ENCODE measurements at places on chromosomes 16 and 17.

DNA sequence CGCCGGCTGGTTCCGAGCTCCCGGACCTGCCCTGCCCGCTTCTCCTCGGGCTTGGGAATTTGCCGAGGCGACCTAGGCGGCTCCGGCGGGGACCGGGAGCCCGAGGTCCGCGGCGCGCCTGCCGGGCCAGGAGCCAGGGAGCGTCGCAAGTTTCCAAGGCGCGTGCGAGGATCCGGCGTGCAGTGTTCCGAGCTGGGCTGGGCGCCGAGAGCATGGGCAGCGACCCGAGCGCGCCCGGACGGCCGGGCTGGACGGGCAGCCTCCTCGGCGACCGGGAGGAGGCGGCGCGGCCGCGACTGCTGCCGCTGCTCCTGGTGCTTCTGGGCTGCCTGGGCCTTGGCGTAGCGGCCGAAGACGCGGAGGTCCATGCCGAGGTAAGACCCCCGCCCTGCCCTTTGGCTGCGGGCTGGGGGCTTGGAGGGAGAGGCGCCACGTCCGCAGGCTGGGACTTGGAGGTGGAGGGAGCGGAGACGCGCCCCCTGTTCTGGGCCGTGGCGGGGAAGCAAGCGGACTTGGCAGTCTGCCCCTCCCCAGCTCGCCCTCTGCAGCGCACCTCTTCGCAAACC, 668 bp downstream of the MMP15 start:
- no peak for DNase-seq

DNA sequence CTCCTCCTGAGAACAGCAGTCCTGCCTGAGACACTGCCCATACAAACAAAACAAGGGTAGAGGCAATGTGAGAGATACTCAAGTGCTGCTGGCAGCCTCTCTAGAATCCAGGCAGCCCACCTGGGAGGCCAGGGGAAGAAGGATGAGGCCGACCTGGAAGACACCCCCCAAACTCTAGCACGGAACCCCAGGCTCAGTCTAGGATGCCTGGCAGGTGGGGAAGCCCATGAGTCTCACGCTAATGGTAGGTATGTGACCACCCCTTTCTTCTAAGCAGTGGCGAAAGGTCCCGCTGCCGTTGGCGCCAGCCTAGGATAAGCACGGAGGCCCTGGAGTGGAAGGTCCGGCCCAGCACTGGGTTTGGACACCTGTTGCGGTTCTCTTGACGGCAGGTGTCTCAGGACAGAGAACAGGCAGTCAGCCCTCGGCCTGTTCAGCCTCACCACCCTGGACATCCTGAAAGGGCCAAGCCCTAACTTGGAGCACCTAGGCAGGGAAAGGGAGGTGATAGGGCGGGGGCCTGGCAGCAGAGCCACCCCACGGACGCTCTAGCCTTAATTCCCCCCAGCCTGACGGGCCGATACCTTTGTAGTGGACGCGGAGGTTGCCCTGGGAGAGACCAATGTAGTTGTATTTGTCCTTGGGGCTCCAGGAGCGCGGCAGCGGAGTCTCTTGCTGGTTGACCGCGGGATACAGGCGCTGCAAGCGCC, 487 bp downstream of the RANBP10 start:
- no peak for DNase-seq

- no peak for DNase-seq
These were observed 10.3 kb downstream of the SRRM2 start for GRCh38 chr16:2762711-2763110.

DNA sequence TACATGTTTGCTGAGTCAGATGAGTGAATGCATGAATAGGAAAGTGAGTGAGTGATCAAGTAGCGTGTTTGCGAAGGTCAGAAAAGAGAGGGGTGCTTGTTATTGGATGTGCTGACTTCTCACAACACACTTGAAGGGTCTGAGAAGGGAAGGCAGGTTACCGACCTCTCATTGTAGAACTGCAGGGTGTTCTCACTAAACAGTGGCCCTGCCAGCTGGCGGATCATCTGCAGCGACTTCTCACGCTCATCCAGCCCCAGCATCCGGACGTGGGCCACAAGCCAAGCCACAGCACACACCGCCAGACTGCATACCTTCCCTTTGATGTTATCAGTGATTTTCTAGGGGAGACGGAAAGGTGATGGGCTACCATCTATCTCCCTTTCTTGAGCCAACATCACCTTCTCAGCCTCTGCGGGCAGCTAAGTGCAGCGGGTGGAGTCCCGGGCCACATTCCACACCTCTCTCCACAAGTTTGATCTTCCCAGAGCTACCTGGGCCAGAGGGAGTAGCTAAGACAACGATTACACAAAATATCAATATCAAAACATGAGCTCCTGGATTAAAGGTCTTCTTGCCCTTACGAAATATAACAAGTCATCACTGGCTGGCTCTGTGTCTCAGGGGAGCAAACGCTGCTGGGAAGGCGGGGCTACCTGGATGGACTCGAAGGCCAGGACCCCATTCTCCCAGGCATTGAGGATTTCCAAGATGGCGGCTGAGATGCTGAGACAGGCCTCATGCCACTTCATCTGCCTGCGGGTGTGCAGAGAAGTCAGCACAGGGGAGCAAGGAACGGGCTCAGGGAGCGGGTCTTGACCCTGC, 11.0 kb downstream of the CSF3 start:
- peak; percentile 35 for DNase-seq

GRCh38 chr17:78935419-78936323, 10.5 kb upstream of the TIMP2 start:
- DNase-seq: no peak

DNA sequence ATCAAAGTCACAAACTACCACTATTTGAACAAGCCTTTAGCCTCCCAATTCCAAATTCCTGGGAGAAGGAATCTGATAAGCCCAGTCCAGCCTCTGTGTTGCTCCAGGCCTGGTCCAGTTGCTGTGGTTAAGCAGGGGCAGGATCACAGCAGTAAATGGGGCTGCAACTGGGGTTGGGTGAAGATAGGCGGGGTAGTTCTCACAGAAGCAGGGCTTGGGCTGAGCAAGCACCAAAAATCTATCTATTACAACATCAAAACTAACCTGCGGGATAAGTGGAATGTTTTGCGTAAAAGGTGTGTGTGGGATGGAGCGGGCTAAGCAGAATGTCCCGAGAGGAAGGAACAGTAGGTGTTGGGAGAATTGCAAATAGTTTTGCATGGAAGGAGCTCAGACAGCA, 23.0 kb upstream of the RNF135 start:
- DNase-seq: no peak

DNA sequence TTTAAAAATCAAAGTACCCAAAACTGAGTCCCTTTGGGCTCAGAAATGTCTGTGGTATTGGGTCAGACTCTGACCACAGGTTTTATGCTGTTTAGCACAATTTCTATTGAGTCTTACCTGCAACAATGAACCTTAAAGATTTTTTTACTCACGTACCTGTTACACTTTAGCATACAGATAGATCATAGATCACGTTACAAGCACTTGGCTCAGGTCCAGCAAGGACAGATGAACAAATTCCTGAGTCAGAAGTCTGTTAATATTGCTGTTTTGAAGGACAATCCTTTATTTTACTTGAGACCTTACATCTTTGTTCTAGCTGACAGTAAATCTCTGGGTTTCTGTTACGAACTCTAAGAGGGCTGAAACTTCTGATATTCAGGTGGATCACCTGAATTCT, 12.8 kb downstream of the SLC7A6OS start:
- no peak for DNase-seq

- no peak for DNase-seq
These were observed 126.9 kb downstream of the PARN start for GRCh38 chr16:14502932-14503741.

- no peak for DNase-seq
These were observed 254.5 kb upstream of the CACNG5 start for GRCh38 chr17:66580184-66580955.

- no peak for DNase-seq
These were observed 51.7 kb upstream of the LGALS9 start for GRCh38 chr17:27579304-27579703.

GRCh38 chr17:75832164-75832651, 12.0 kb downstream of the UNC13D start:
- DNase-seq: peak; percentile 57

GRCh38 chr16:64162613-64163375, 959.1 kb downstream of the CDH11 start:
- DNase-seq: no peak

GRCh38 chr16:19088341-19088916, 21.0 kb downstream of the COQ7 start:
- no peak for DNase-seq
